ENCODE measurements at places on chromosomes 7 and 10.

GRCh38 chr7:45178241-45179225 lies 20.9 kb downstream of the RAMP3 start:
- no peak for DNase-seq

DNA sequence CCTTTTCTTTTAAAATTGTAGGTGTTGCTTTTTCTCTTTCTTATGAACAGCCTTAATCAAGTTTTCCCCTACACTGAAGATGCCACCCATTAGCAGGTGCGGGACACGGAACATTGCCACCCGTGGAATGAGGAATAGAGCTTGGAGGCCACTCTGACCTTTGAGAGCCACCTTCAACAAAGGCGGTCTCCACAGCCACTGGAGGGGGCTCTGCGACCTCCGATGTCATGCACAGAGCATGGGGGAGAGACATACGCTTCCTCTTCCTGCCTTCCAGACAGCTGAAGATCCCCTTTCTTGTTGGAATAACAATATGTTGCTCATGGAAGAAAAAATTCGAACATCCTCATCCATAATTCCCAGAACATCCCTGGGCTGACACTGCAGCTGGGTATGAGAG lies 39.1 kb downstream of the ADARB2 start:
- DNase-seq = no peak

GRCh38 chr7:5139998-5140397 lies 50.0 kb upstream of the WIPI2 start:
- no peak for DNase-seq

- DNase-seq = no peak
These were observed 54.5 kb upstream of the PDZD8 start for GRCh38 chr10:117429643-117430265.

GRCh38 chr10:69088801-69089501 lies 1.0 kb downstream of the SRGN start:
- DNase-seq = peak; percentile 27

- no peak for DNase-seq
These were observed 437.5 kb upstream of the MBL2 start for GRCh38 chr10:53209944-53210611.

- no peak for DNase-seq
These were observed 17.0 kb upstream of the ORAI2 start for GRCh38 chr7:102416406-102416805.

- no peak for DNase-seq
These were observed 64.4 kb downstream of the RAPGEF5 start for GRCh38 chr7:22292531-22292930.

DNA sequence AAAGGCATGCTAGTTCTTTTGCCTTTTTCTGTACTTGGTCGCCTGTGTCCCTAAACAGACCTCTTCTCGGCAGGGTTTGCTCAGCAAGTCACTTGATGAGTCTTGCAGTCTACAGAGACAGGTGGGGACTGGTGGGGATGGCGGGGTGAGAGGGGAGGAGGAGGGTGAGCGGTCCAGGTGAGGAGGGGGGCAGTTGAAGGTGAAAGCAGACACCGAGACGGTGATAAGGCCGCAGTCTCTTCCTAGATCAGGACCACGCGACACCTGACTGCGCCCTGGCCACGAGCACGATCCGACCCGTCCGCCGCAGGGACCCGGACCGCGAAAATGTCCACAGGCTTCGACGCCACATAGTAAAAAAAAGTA lies 566 bp downstream of the ASNS start:
- DNase-seq = no peak
